Parietal lobe (tissue), 2 donors: ENCODE measurements at places on chromosomes 4 and X. TPM values are rescaled to one million over a fixed set of nuclear protein-coding genes. Genes with fewer than 3 reads are reported as not detected.

Gene MAB21L2
- not detected for total RNA-seq

Gene GABRG1
- total RNA-seq = 24.7 TPM

Gene WDR19
- total RNA-seq = 105 TPM

Gene MAGEC1
- not detected for total RNA-seq

Gene TRPC5OS
- not detected for total RNA-seq

Gene PDGFC
- total RNA-seq = 36.0 TPM

Gene CENPVL2
- total RNA-seq = 2.5 TPM

Gene REST
- 11.6 TPM for total RNA-seq

Gene JCHAIN
- not detected for total RNA-seq

Gene HPGDS
- total RNA-seq = 1.3 TPM

Gene AREG
- total RNA-seq = not detected

Gene EPGN
- total RNA-seq = not detected

Gene SLC39A8
- 5.0 TPM for total RNA-seq

Gene FAM236A
- not detected for total RNA-seq

Gene VCX3B
- not detected for total RNA-seq

Gene FRG2
- not detected for total RNA-seq

Gene LONRF3
- 2.5 TPM for total RNA-seq

Gene SLC7A11
- total RNA-seq = 13.1 TPM

Gene GC
- total RNA-seq = not detected

Gene MAGEA11
- total RNA-seq = not detected

Gene CRMP1
- 680 TPM for total RNA-seq

Gene LARP1B
- 72.0 TPM for total RNA-seq

Gene PLXNA3
- total RNA-seq = 53.2 TPM

Gene FAM47E
- 6.6 TPM for total RNA-seq

Gene NAA11
- not detected for total RNA-seq

Gene RPA4
- total RNA-seq = 2.8 TPM

Gene NSUN7
- total RNA-seq = 7.8 TPM

Gene KIT
- 41.9 TPM for total RNA-seq

Gene PHEX
- 3.1 TPM for total RNA-seq

Gene RNF150
- 53.2 TPM for total RNA-seq

Gene RENBP
- 4.1 TPM for total RNA-seq

Gene DIPK2B
- total RNA-seq = 2.2 TPM

Gene CT45A2
- not detected for total RNA-seq

Gene BGN
- total RNA-seq = 4.7 TPM

Gene L1CAM
- total RNA-seq = 195 TPM

Gene TBC1D19
- total RNA-seq = 85.1 TPM

Gene TLR1
- total RNA-seq = 3.8 TPM

Gene KDR
- 10.6 TPM for total RNA-seq

Gene ZNF595
- 57.9 TPM for total RNA-seq

Gene HSFX2
- 1.9 TPM for total RNA-seq

Gene DNAAF6
- not detected for total RNA-seq

Gene AFF2
- total RNA-seq = 124 TPM

Gene FATE1
- not detected for total RNA-seq

Gene BMP3
- total RNA-seq = 7.2 TPM

Gene IGFBP7
- 33.5 TPM for total RNA-seq

Gene UBA6
- 148 TPM for total RNA-seq

Gene UCP1
- not detected for total RNA-seq

Gene NXT2
- total RNA-seq = 5.6 TPM

Gene SFRP2
- total RNA-seq = 1.6 TPM

Gene UGT2B17
- not detected for total RNA-seq

Gene MSX1
- total RNA-seq = 0.63 TPM

Gene ARMCX5
- 49.5 TPM for total RNA-seq

Gene HSFX3
- not detected for total RNA-seq

Gene ZXDA
- total RNA-seq = 31.6 TPM

Gene MAGEC3
- total RNA-seq = 0.63 TPM

Gene GYPB
- total RNA-seq = not detected
